ENCODE measurements at places on chromosomes 2 and 18.

GRCh38 chr2:148602885-148603561 is 41.5 kb upstream of the EPC2 start:
- no peak for DNase-seq

- no peak for DNase-seq
These were observed 87.7 kb upstream of the DDX18 start for GRCh38 chr2:117726747-117727146.

- no peak for DNase-seq
These were observed 590.5 kb upstream of the SLC8A1 start for GRCh38 chr2:41042343-41042742.

- DNase-seq, result no peak
These were observed 154.5 kb downstream of the AGPS start for GRCh38 chr2:177547122-177547521.

DNA sequence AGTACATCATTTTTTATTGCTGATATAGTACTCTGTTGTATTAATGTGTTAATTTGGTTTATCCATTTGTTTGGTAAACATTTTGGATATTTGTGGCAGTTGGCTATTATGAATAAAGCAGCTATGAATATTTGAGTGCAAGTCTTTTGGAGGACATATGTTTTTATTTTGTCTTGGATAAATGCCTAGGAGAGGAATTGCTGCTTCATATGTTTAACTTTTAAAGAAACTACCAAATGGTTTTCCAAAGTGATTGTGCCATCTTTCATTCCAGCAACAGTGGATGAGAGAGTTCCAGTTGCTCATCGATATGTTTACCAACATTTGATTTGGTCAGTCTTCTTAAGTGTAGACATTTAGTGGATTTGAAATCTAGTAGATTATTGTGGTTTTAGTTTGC is 51.8 kb downstream of the MERTK start:
- DNase-seq, result no peak

- DNase-seq, result no peak
These were observed 272.6 kb upstream of the UBE2E3 start for GRCh38 chr2:180707884-180708205.

GRCh38 chr2:172101821-172102390 is 794 bp downstream of the DLX2 start:
- no peak for DNase-seq

DNA sequence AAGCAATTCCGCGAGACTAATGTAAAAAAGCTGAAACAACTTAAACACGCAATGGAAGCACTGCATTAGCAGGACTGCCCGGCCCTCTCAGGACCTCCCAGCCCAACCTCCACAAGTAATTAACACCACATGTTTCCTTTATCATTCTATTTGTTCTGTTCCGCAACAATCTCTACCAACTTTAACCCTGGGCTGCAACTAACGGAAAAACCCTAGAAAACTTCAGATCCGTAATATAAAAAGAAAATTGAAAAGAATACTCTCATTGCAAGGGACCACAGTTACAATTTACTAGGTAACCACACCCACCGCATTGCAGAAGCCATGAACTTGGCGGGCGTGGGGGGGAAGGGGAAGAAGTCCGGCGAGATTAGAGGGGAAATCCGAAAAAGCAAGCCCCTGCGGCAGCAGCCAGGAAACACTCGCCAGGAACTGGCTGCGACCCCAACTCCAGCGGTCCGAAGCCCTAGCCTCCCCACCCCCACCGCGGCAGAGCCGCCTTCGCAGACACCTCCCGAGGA is 1.2 kb downstream of the EPB41L3 start:
- DNase-seq, result peak; percentile 62

GRCh38 chr2:33791625-33792024 is 192.5 kb upstream of the FAM98A start:
- no peak for DNase-seq

DNA sequence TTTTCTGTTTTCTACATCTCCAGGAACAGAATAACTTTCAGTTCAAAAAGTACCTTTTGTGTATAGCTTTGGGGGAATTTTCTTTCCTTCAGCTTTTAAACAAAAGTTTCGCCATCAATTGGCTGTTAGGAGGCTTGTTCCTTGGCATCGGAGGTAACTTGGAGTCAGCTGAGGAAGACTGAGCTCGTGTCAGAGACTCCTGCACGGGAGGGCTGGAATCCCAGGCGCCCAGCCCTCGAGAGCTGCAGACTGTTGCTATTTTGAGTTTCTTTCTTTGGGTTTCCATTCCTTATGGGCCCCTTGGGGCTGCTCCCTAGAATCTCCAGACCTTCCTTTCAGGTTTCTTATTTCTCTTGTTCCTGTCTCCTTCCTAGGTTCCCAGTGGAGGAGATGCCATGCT is 8.1 kb downstream of the EMILIN2 start:
- DNase-seq, result peak; percentile 51

DNA sequence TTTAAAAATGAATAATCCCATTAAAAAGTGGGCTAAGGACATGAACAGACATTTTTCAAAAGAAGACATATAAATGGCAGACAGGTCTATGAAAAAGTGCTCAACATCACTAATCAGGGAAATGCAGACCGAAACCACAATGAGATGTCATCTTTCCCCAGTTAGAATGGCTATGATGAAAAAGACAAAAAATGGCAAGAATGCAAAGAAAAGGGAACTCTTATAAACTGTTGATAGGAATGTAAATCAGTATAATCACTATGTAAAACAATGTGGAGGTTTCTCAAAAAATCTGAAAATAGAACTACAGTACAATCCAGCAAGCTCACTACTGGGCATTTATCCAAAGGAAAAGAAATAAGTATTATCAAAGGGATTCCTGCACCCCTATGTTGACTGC is 169.2 kb downstream of the METTL4 start:
- DNase-seq, result no peak

- no peak for DNase-seq
These were observed 90.6 kb downstream of the POU3F3 start for GRCh38 chr2:104944495-104944894.

DNA sequence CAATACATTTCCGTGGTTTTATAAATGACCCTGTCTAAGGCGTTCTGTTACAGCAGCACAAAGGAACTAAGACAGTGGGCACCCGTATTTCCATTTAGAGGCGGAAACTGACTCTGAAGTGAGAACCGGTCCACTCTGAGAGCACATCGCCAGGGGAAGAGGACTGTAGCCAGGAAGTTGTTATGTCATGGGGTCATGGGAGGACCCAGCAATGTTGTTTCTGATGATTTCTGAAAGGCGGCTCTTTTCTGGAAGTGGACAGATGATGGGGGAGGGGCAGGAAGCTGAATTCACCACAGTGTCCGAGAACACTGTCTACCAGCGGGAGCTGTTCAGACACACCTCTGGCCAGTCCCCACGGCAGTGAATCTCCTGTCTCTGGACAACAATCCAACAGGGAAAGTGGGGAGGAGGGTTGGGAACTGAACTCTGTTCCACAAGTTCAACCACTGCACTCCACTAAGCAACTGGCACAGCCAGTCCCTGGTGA is 2.1 kb upstream of the LRRFIP1 start:
- DNase-seq, result no peak

- no peak for DNase-seq
These were observed 78.1 kb downstream of the SPIRE1 start for GRCh38 chr18:12579775-12580174.

GRCh38 chr18:59612381-59612780 is 84.8 kb downstream of the CCBE1 start:
- peak; percentile 73 for DNase-seq

- no peak for DNase-seq
These were observed 14.5 kb upstream of the SLC8A1 start for GRCh38 chr2:40466332-40466906.

DNA sequence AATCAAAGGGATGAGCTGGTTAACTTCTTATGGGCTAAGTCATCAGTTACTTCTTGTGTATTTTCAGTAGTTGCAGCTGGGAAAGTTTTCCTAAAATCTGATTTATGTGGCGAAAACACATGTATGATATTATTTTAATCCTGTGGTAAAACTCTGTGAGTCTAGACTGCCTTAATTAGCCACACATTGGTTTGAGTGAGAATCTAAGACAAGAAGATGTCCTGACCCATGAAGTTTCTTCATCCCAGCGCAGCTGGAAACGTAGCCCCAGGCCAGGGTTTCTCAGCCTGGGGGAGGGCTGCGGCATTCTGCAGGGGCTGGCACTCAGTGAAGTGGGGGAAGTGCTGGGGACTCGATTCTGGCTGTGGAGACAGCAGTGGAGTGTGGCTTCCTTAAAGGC is 44.7 kb upstream of the INHBB start:
- DNase-seq, result no peak

DNA sequence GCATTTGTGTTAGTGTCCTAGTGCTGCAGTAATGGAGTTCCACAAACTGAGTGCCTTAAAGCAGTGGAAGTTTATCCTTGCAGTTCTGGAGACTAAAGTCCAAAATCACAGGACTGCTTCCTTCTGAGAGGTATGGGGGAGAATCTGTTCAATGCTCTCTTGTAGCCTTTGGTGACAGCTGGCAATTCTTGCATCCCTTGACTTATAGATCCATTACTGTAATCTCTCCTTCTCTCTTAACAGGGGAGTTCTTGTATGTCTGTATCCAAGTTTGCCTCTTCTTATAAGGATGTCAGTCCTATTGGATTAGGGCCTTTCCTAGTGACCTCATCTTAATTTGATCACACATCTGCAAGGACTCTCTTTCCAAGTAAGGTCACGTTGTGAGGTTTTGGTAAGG is 69.9 kb downstream of the XRCC5 start:
- DNase-seq, result no peak

DNA sequence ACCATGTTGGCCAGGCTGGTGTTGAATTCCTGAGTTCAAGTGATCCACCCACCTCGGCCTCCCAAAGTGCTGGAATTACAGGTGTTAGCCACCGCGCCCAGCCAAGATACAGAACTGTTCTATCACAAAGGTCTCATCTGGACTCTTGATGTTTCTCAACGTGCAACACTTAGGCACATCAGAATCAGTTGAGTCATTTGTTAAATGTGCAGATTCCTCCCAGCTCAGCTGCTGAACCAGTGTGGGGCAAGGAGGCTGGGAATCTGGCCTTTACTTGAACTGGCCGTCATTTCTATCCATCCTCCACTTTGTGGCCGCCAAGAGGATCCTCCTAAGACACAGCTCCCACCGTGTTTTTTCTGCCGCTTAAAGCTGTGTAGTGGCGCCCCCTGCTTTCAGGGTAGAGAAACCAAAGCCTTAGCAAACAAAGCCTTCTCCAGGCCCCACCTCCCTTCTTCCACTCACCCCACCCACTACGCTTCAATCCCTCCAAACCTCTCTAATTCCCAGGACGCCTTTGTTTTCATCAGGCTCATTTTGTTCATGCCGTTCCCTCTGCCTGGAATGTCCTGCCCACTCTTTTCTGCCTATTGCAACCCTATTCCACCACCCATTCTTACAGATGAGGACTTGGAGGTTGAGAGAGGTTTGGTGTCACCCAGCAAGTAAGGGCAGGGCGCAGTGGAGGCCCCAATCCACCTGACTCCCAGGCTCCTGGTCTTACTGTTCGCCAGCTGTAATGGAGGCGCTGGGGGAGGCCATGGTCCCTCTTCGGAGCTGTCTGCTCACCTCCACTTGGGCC is 776 bp upstream of the SPEG start:
- no peak for DNase-seq

DNA sequence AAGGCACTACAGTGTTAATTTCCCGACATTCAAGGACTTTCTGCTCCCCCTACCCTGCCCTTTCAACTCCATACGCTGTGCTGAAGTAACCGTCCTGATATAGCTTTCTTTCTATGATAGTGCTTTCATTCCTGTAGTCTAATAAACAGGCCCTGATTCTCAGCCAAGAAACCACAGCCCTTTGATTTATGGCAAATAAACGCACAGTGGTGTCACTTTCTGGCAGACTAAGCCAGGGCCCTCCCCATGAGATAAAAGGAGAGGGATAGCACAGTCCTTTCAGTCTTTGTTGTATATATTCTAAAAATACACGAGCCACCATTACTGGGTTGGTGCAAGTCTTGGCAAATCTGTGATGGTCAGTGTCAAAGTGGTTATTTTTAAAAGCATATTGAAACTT is 291.2 kb downstream of the ALPK2 start:
- no peak for DNase-seq

DNA sequence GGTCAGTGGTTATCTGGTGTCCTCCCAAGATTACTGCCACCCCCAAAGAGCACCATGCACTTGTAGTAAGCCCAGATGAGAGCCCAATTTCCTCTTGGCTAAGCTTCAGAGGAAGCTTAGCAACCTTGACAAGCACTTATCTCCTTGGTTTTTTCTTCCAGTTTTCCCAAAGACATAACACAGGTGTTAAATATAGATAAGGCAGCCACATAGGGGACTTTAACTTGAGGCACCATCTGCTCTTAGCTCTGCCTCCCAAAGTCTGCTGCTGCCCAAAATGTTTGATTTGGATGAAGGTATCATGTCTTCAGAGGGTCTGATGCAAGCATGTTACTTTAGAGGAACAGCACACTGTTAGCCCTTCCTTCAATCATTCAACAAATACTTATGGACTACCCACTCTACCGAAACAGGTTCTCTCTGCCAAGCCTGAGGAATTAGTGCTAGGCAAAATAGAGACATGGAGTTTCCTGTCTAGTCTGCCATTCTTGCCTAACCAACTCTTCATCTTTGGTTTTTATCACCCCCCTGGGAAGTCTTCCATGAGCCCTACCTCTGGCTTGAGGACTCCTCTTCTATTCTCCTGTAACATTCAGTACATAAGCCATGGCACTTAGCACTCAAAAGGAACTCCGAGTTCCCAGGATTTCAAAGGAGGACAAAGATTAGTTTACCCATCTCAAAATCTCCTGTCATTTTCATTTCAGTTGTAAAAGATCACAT is 73.7 kb downstream of the SP3 start:
- no peak for DNase-seq

- no peak for DNase-seq
These were observed 758.4 kb upstream of the KLHL29 start for GRCh38 chr2:22626621-22627020.
